ENCODE measurements at places on chromosomes 7 and 10.

DNA sequence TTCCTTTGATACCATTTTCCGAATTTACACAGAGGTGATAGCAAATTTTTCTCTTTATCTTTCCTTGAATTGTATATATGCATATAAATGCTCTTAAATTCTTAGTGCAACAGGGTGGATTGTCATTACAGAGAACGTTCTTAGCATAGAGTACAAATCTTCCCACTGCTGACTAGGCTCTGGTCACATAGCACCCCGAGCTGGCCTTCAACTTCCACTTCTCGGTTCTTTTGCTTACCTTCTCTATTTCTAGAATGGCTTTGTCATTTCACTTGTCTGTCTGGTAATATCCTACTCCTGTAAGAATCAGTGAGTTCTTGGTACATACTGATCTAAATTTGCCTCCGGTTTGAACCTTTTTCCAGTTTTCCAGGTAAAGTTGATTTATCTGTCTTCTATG is 13.4 kb downstream of the ADIRF start:
- DNase-seq: no peak

DNA sequence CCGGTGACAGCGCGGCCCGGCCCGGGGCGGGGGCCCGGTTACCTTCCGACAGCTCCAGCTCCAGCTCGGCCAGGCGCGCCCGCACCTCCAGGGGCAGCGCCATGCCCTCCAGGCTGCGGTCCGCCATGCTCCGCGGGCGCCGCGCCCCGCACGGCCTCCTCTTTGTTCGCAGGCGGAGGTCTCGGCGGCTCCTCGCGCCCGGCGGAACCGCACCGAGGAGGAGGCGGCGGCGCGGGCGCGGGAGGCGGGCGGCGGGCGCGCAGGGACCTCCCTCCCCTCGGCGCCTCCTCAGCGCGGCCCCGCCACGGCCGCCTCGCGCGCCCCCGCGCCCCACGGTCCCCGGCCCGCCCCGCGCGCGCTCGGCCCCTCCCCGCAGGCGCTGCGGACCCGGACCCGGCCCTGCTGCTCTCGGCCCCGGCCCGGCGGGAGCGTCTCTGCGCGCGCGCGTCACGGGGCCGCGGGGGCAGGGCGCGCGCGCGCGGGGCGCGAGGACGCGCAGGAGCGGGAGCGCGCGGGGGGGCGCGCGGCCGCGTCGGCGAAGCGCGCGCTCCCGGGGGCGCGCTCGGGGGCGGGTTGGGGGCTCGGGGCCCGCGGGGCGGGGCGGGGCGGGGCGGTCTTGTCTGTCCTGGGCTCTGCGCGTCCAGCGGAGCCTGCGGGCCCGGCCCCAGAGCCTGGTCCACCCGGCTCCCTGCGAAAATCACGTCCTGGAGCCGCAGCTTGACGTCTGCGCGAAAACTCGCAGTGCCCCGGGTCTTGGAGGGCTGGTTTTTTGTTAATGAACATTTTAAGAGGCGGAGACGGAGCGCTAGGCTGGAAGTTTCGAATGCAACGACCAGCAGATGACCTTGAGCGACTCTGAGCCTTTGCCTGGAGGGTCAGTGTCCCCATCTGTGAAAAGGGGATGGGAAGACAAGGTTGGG is at the start of gene DIP2C:
TSS of gene DIP2C (minus strand) at position 217 of the 920 bp plus-strand sequence. CDS start at position 127, 90 bp downstream.
- DNase-seq: peak; percentile 30

GRCh38 chr7:140702774-140703173 is 6.3 kb downstream of the NDUFB2 start:
- no peak for DNase-seq

DNA sequence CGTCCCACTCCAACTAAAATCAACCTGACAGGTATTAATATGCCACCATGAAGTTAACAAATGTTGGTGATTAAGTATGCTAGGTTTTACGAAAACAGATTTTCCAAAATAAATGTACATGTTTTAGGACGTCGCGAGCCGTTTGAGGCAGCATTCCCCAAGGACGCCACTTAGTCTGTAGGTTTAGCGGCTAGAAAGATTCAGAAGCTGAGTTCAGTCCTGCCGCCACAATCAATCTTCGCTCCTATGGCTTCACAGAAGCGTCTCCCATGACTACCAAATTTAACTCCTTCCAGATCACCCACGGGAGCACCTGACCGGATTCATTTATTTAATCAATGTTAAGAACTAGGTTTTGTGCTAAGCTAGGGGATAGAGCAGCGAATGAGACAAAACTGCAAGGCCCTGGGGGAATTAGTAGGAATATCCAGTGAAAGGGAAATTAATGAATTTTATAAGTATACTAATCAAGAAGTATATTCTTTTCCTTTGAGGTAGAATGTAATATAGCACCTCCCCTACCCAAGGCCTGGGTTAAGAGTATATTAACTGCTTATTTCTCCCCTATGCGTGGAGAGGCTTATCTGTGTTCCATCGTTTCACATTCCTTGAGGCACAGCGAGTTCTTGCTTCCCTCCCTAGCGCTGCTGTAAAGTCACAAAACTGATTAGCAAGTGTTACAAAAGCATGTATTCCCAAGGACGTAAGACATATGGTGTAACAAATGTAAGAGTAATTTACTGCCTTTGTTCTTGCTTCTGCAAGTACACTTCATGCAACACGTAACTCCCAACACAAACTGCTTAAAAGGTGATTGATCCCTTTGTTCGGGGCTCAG is 994 bp upstream of the CYP51A1 start:
- DNase-seq: peak; percentile 3

DNA sequence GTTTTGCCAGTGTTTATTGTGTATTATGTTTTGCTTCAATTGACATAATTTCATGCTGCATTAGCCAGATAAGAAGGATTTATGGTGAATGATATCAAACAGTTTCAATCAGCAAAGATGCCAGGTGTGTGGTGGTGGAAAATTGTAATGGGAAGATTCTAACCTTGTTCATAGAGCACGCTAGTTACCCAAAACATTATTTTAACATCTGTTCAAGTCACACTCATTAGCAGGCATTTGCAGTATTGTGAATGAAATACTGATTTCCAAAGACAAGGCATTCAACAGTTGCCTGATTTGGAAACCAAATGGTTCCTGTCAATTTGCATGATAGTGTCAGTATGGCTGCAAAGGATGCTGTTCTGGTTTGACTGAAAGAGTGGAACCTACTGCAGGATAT is 129.7 kb downstream of the EPC1 start:
- no peak for DNase-seq

GRCh38 chr7:13542451-13542850 is 447.0 kb downstream of the ETV1 start:
- DNase-seq: no peak

DNA sequence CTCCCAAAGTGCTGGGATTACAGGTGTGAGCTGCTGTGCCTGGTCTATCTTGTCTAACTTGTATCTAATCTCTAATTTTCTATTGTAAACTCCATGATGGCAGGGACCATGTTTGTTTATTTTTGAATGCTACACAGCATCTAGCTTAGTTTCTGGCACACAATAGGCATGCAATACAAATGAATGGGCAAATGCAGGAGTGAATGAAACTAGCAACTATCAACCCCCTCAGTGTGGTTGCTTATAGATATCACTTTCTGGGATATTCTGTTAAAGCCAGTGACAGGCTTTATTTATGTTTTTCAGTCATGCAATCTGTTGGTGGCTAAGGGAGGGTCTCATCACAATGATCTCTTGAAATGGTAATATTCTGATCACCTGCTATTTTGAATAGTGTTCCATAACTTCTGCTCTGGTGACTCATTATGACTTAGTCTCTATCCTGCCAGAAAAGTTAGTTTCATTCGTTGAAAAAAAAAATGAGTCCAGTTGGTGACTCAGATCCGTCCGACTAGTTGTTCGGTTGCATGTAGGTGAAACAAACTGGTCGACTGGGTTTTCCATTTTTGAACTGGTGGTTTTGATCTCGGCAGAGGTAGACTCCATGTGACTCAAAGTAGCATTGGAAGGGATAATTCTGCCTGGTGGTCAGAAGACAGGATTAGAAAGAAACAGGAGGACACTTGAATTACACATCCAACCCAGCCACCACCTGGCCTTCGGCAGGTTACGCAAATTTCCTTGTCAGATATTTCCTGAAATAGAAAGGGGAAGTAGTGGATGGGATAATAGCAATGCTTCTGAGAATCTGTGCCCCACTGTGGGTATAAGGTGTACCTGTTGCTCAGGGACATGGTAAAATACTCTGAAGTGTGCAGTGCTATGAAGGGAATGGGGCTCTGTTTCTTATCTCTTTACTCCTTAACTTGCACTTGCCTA is 76.8 kb downstream of the GATA3 start:
- DNase-seq: no peak
